ENCODE measurements at places on chromosomes 3 and 15.

DNA sequence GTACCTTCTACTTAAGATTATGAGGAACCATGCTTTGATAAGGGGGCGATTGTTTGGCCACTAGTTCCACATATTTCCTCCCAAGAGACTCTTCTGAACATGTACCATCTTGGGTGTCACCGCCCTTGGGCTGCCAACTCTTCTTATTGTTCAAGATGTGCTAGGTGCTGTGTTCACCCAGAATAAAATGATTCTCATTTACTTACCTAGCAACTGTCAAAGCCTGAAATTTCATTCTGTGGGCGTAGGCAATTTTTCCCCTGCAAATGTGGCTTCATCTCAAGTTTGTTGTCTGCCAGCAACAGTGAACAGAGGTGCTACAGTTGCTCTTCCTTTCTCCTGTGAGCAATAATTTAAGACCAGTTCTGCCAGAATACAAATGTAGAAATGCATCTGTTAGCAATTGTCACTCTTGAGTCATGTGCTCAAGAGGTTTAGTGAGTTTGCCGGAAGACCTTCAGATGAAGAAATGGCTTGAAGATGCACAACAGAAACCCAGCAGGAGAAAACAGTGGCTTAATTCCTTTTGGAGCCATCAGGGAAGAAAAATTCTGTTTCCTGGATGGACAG lies 41.3 kb upstream of the RARB start:
- DNase-seq: no peak

GRCh38 chr3:158106766-158107471 lies 699 bp upstream of the SHOX2 start:
- peak; percentile 60 for DNase-seq

- DNase-seq: no peak
Observed at GRCh38 chr15:52509500-52510245, 19.0 kb downstream of the MYO5A start.

DNA sequence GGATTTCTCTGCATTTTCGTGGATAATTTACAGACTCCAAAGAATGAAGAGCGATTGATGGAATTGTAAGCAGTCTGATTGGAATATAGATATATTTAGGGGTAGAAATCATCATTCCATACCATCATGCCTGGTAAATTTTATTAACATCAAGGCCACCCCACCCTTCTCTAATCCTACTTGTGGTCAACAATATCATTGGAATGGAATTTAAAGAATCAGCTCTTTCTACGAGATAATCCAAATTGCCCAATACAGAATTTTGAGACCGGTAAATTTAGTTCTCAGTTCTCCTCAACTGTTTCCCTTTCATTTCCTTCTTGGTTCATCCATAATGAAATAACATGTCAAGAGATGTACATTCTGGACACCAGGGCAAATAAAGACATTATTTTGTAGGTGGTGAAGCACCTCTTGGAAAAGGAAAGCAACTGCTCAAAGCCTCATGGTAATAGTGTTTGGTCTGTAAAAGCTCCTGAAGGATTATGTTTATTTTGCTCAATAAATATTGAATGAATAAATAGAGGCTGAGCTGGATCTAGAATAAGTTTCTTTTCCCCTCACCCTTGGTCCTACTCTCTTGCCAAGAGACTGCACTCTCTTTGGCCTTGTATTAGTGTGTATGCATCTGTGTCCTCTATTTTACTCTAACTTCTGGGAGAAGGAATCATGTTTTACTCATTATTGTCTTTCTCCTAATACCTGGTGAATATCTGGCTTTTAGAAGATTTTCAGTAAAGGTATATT lies 133.7 kb upstream of the BCL6 start:
- no peak for DNase-seq

DNA sequence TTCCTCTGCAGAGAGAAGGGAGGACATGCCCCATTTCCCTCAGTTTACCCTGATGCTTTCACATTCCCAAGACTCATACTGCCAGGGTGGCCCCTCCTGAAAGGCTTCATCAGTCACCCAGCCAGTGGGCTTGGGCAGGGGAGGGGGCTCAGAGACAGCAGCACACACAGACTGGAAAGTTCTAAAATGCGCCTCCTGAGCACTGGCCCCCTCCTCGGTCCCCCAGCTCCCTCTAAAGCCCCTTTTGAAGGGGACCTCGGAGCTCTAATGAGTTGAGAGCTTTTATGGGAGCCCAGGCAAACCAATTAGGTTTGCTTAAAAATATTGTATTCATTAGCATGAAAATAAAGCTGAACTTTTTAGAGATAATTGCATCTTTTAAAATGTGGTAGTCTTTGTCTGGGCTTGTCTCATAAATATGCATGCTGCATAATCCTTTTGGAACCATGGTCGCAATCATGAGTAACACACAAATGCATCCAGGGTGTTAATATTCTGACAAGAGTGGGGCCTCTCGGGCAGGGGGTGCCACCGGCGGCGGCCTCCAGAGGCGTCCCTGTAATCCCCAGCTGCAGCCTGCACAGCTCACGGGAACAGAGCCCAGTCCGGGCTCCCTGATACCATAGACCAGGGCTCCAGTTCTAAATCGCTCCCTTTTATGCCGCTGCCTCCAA lies 78.5 kb downstream of the RPLP1 start:
- DNase-seq: no peak

GRCh38 chr3:128354788-128355542 lies 111.7 kb downstream of the DNAJB8 start:
- DNase-seq: peak; percentile 32

DNA sequence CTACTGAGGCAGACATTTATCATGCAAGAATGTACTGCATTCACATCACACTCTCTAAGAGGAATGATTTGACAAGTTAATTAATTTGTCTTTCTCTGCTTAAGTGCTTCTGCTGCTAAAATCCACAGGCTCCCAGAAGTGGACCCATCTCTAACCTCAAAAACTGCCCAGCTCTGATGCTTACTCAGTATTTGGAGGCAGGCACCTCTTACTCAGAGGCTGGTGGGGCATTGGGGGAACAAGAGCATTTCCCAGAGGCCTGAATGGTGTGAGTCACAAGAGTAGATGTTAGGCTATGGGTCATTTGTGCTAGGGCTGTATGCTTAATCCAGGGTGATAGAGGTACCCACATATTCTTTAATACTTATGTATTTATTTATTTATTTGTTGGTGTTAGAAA lies 34.4 kb upstream of the HCN4 start:
- DNase-seq: no peak

- no peak for DNase-seq
Observed at GRCh38 chr3:149145974-149146373, 16.5 kb downstream of the HPS3 start.

DNA sequence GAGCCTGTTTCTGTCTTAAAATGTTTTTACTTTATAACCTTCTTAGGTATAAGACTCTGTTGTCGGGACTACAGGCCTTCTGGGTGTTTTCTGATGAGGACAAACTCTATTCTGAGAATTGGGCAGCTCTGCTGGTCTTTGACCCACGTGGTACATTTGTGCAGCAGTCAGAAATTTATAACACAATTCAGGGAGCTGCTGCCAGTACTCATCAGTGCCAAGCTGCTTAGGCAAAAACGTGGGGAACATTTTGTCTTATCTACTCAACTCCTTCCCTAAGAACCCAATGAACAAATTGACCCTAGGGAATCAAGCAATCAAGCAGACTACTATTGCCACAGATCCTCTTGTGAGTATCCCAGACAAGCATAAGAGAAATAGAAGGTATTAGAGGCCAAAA lies 180.7 kb upstream of the PDZRN3 start:
- DNase-seq: no peak

DNA sequence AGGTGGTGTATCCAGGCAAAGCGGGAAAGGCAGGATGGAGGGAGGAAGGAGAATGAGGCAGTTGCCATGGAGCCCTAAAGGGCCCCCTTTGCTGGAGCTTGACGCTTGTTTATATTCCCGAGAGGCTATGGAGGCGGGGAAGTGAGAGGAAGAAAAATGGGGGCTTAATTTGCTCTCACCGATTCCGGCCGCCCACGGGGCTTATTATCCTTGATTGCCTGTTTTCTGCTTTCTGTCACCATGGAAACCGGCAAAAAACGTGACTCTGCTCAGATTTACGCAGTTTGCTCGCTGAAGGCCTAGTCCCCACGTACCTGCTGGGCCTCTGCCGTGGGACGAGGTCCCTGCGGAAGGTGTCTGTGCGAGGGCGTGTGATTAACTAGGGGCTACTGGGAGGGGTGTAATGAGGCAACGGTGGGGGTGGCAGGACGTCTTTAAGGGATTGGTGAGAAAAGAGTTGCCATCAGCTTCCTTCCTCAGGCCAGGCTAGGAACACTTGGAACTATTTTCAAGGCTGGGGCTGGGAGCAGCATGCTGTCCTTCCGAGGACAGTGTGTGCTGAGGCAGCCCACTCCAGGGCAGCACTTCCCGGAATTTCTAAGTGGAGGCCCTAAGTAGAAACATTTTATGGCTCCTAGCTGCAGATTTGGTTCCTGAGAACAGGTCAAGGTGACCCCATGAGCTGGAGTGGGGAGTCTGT lies 110.8 kb upstream of the NDN start:
- no peak for DNase-seq

DNA sequence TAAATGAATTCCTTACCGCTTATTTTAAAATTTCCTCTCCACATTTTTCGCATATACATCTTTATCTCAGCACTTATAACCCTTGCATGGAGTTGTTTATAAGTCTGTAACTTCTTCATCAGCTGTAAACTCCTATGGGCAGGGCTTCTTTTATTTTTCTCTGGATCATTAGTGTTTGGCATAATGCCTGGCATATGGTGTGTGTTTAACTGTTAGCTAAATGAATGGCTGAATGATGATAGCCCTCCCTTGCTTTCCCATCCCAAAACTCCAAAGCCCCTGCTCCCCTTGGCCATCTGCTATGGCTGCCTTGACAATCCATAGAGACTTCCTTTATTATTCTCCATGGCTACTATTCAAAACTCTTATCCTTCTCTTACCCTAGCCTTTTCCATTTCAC lies 48.1 kb upstream of the SEMA6D start:
- no peak for DNase-seq

DNA sequence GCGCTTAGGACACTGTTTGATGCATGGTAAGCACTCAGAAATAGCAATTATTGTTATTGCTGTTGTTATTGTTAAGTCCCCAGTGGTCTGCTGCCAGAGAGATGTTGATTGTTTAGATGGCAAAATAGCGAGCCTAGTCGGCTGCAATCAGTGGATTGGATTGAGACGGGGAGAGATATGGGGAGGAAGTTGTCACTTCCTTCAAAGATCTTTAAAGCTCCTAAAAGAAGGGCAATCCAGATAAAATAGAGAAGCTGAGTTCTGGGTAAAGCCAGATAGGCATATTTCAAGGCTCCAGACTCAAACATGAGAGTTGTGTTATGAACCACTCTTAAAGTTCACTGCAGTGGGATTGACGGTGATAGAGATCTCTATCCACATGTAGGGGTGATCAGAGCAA lies 64.5 kb downstream of the RYR3 start:
- DNase-seq: no peak

DNA sequence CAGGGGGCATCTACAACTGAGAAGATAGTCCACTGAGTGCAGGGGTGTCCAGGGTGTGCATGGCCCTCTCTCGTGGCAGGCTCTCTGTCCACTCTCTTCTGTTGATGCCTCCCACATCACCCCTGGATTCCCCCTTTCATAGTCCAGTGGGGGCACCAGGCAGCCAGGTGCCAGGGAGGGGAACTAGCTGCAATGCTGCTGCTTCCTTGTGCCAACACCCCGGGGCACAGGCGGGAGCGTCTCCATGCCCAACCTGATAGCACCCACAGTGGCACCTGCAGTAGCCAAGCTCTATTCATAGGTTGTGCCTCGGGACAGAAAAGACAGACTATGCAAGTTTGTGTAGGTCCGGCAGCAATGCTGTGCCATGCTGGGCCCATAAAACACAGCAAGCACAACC lies 11.7 kb downstream of the DUOX2 start:
- DNase-seq: no peak

GRCh38 chr3:45269952-45270351 lies 43.9 kb upstream of the TMEM158 start:
- DNase-seq: no peak

GRCh38 chr15:77505556-77505955 lies 84.9 kb downstream of the HMG20A start:
- peak; percentile 39 for DNase-seq

GRCh38 chr3:171453180-171453886 lies 6.9 kb downstream of the TNIK start:
- peak; percentile 86 for DNase-seq

GRCh38 chr15:48968066-48968465 lies 4.3 kb upstream of the SHC4 start:
- no peak for DNase-seq

GRCh38 chr15:73983211-73983727 lies 8.8 kb downstream of the STOML1 start:
- no peak for DNase-seq

GRCh38 chr3:171832989-171833388 lies 10.2 kb upstream of the TMEM212 start:
- DNase-seq: no peak

- no peak for DNase-seq
Observed at GRCh38 chr15:35309886-35310285, 224.8 kb upstream of the NANOGP8 start.

GRCh38 chr3:158749526-158749925 lies 17.3 kb upstream of the RARRES1 start:
- DNase-seq: no peak

DNA sequence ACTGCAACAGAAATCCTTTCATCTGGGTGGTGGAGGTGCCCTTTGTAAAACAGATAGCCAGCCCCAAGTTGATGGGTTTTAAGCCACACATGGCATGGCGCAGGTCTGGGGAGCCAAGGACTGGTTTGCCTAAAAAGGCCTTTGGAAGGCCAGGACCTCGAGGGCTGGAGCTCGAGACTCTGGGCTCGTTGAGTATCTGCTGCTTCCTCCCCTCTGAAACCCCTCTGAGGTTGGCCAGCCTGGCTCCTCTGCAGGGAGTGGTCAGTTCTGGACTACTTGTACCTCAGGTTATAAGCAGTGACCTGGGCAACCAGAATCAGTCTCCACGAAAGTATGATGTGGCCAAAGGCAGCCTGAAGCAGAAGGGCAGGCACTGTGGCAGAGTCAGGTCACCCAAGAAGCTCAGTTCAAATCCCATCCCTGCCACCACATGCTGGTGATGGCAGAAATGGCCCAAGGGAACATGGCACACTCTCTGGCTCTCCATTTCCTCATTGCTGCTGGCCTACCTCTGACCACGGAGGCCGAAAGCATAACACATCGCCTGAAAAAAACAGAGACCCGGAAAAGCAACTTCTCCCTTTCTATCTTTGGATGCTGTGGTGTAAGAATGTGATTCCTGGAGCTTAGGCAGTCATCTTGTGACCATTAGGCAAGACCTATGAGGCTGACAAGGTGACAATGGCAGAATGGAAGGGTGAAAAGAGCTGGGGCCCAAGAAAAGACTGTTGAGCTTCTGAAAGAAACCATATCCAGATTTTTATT lies 51.2 kb downstream of the WNT7A start:
- no peak for DNase-seq

- DNase-seq: no peak
Observed at GRCh38 chr3:138962854-138963560, 16.0 kb downstream of the FOXL2NB start.
